Activated naive CD8-positive, alpha-beta T cell treated with anti-CD3 and anti-CD28 coated beads, Interleukin-2, amount 50 U/mL, for 24 hours (primary cell): ENCODE measurements at places on chromosomes 3 and 15.

DNA sequence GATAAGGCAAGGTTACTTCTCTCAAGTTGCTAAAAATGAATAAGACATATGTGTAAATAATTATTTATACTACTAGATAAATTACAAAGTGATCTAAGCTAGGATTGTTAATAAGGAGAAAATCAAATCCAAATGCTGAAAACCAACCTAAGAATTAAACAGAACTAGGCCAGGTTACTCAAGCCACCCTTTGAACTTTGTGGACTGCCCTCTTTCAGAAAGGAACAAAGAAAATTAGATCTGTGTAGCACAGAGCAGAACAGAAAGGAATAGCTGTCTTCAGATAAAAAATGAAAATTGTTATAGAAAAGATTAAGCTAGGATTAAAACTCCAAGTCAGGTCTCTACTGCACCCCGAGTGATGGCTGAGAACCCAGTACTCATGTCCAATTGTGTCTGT lies 158.2 kb upstream of the LRIG1 start:
- no peak for DNase-seq

- no peak for DNase-seq
Measured at GRCh38 chr3:60720736-60721135, 530.5 kb downstream of the FHIT start.

DNA sequence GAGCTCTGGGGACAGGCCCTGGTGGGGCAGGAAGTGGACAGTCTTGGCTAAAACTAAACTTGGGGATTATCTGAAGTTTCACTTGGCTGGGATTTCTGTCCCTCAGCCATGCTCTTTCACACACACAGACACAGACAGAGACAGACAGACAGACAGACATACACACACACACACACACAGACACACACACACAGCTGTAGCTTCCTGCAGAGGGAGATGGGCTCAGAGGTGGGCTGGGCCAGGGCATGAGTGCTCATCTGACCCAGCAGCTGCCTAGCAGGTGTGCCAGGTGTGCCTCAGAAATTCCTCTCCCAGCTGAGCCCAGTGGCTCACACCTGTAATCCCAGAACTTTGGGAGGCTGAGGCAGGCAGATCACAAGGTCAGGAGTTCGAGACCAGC lies 3.3 kb downstream of the RHOV start:
- DNase-seq = no peak

GRCh38 chr3:109275702-109276293 lies 40.5 kb downstream of the DPPA2 start:
- DNase-seq = peak; percentile 19

- no peak for DNase-seq
Measured at GRCh38 chr3:110909839-110910238, 161.8 kb upstream of the NECTIN3 start.

DNA sequence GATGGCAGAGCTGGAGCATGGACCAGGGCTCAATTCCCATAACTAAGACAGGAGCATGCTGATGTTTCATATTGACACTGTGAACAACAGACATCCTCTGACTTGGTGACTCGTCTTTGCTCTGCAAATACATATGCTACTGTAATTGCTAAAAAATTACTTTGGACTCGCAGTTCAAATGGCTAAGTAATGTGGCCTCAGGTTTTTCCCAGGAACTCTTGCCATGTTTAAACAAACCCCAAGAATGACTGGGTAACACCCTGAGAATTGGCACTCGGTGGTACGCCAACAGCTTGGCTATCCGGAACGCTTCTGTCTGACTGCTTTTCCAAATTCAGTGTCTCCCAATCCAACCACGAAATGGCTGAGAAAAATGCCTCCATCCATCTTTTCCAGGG lies 456.7 kb upstream of the THBS1 start:
- no peak for DNase-seq

DNA sequence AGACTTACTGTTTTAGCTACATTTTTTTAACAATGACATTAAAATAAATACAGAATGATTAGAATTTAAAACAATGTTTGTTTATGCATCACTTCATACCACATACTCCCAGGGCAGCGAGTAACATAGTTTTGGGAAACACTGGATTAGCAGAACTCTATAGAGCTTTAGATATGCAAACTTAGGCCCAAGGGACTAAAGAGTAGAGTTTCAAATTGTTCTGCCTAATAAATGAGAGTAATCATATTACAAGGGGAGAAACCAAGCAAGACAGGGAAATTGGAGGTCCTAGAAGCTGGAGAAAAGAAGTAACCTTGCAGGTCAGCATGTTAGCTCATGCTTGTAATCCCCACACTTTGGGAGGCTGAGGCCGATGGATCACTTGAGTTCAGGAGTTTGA lies 3.6 kb upstream of the DAZL start:
- DNase-seq = no peak

- DNase-seq = no peak
Measured at GRCh38 chr3:107217172-107217571, 160.1 kb upstream of the CCDC54 start.

DNA sequence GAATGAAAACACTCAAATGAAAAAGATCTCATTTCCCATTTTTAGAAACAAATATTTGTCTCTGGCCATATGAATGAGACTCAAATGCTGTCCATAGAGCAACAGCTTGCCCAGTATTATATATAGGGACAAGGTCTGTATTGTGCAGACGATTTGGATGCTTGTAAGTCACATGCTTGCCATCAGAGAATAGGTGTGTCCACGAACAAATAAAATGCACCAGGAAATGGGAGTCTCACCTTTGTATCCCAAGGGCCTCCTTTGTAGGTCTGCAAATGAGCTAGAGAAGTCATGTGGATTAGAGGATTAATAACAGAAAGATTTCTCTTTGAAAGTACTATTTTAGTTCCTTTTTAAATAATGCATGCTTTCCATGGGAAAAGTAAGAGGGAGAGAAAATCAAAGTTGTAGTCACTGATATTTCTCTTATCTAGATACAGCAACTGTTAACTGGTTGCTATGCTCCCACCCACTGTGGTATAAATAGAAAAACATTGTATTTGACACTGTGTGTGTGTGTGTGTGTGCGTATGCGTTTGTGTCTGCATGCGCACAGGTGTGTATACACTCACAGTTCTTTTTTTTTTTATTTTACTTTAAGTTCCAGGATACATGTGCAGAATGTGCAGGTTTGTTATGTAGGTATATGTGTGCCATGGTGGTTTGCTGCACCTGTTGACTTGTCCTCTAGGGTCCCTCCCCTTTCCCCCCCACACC lies 383.4 kb upstream of the ARRDC4 start:
- no peak for DNase-seq

DNA sequence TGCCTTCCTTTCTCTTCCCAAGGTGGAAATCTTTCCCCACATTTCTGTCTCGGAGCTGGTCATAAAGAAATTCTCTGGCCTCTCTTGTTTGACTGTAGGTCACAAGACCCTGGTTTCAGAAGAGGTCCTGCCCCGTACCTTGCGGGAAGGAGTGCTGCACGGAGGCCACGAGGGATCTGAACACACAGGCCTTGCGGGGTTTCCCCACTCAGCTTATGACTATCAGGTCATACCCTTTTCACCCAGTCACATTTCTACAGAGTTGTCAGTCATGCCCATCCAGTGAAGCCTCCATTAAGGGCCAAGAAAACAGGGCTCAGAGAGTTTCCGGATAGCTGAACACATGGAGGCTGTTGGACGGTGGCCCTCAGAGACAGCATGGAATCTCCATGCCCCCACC lies 54.7 kb upstream of the ATP13A3 start:
- no peak for DNase-seq

- no peak for DNase-seq
Measured at GRCh38 chr3:12235691-12236090, 53.2 kb upstream of the PPARG start.

DNA sequence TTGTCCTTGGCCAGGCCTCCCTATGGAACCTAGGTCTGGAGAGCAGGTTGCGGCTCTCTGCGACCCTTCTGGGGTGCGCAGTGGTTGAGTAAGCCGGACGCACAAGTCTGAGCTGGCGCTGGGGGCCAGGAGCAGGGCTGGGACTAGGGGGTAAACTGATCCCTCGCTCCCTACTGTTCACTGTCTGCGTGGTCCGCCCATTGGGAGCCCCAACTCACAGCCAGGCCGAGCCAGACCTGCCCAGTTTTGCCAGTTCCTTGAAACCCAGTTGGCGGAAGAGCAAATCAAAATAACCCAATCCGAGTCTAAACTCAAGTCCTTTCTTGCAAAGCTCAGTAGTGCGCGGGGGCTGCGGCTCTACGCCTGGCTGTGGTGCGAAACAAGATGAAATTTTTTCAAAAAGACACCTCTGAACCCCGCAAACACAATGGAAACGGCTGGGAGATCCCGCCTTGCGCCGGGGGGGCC lies 17.5 kb downstream of the RGMA start:
- no peak for DNase-seq

- DNase-seq = no peak
Measured at GRCh38 chr15:91890614-91891013, 37.1 kb downstream of the SLCO3A1 start.

DNA sequence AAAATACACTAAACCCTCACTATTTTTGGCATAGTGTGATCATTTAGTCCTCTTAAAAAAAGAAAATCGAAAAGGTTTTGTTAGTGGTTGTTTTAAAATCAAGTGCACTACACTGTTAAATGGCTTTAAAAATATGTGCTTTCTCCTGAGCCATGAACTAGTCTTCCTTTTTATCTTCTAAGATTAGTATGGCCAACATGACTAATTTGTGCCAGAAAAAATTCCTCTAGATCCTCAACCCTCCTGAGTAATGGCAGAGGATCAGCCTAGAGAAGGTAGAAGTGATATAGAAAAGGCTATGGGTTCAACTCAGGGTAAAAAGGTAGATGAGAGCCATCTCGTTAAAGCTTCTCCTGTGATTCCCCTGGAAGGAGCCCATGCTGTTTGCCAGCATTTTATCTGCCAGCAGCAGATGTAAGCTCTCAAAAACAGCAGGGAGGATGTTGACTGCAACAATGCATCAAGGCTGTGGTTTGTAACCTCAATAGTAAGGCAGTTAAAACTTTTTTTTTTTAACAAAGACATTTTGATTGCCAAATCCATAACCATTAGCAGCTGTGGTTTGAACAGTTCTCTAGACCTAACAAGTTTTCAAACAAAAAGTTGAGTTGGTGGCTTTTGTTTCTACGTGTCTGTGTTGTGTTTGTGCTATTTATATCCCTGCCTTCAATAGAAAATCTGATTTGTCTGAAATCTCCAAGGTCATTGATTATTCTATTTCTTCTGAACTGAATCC lies 30.2 kb upstream of the ZNF609 start:
- peak; percentile 14 for DNase-seq

DNA sequence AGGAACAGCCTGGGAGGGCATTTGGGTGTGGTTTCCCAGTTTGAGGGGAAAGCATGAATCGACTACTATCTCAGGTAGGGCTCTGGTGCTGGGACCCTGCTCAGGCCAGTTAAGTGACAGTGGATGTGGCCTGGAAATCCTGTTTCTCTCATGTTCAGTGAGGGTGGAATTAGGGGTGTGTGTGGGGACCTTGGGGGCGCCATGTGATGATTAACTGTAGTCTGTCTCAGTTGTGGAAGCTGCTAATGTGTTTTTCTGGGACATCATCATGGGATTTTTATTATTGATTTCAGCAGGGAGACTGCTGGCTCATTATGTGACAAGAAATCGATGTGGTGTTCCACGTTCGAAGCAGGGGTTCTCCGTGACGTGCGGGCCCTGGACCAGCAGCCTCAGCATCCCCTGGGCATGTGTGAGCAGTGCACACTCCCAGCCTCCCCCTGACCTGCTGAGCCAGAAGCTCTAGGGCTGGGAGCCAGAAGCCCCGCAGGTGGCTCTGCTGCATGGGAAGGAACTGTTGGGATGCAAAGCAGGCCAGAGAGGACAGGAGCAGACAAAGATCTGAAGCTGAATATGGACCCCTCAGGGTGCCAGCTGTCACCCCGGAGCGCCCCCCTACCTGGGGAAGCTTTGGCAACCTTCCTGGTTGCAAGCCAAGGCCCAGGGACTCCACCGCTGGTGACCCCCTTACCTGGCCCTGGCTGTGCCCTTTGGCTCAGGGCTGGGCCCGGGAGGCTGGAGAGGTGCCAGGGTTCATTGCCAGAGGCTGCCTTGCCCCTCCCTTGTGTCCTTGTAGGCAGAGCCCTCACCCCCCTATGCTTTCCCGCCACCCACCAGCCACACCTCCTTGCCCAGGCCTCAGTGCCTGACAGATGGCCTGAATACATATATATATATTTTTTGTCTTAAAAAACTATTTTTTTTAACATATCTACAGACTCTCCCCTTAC lies 149.8 kb downstream of the APBA2 start:
- no peak for DNase-seq

DNA sequence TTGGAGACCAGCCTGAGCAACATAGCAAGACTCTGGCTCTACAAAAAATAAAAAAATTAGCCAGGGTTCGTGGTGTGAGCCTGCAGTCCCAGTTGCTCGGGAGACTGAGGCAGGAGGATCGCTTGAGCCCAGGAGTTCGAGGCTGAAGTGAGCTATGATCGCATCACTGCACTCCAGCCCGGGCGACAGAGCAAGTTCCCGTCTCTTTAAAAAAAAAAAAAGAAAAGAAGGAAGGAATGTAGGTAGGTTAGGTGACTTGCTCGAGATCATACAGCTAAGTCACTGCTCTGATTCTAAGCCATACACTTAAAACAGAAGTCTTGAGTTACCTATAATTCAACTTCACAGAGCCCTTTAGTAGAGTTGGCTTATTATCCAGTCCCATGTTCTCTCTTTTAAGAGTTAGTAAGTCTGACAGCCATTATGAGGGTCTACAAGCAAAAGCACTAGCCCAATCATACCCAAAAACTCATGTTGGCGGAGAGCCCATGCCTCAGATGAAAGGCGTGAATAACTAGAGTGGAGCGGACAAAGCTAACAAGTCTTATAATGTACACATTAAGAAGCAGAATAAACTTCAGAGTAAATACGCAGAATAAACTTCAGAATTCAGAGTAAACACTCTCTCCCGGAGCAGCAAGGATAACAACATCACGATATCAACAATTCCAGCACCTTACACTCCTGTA lies 768 bp downstream of the AAGAB start:
- DNase-seq = no peak

DNA sequence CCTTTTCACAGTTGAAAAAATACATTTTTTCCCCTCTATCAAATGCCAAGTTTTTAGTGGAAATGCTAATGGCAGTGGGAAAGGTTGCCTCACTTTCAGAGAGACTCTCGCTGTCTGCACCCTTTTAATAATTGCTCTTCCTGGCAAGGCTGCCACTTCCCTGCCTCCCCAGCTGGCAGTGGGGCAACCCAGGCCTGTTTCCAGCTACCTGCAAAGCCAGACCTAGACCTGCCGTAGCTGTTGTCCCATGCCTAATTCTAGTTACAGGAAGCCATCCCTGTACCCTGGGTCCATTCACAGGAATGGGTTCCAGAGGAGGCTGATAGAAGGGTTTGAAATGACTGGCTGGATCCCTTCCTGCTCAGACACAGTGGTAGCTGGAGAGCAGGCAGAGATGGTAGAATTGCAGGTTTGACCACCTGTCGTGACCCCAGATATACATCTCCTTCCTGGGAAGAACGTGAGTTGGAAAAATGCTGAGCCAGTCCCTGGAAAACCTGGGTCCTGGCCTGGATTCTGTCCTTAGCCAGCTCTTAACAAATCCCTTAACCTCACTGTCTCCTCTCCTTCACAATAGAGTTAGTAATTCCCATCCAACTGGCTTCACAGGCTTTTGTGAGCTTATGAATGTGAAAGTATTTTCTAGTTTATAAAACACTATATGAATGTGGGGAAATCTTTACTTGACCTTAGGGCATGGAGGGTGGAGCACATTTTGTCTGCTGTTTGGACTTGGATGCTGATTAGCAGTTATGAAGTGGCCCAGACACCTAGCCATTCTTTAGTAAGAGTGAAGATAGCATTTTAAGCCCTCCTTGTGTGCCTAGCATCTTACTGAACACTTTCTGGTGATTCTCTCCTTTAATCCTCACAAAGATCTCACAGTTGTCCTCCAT lies 12.9 kb upstream of the ALPK3 start:
- DNase-seq = no peak

- DNase-seq = no peak
Measured at GRCh38 chr3:17639257-17639656, 103.2 kb downstream of the TBC1D5 start.

GRCh38 chr15:99998661-99999101 lies 265.4 kb upstream of the LYSMD4 start:
- DNase-seq = no peak
